ENCODE measurements at places on chromosomes 5 and 9.
A peak's percentile ranks its signal among the peaks of the same experiment; 100 is the strongest.

- DNase-seq, result no peak
These were observed 8.0 kb downstream of the VDAC1 start for GRCh38 chr5:133996683-133997252.

- no peak for DNase-seq
These were observed 2.8 kb upstream of the DUSP1 start for GRCh38 chr5:172773481-172774469.

DNA sequence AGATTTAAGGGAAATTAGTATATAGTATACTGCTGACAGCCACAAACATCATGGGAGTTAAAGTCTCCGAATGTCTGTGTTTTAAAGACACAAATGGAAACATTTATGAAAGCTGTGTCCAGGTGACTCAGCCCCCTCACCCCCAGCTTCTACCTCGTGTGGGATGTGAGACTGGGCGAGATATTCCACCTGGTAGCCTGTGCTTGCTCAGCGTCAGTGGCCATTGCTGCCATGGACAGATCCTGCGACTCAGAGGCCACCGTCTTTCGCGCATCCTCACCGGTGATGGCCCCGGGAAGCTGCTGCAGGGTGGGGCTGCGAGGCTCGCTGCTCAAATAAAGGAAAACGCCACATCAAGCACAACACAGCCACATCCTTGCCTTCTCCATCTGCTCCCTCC lies 31.2 kb upstream of the EXOC3 start:
- no peak for DNase-seq

GRCh38 chr5:179827680-179828079 lies 7.0 kb downstream of the SQSTM1 start:
- DNase-seq, result no peak

GRCh38 chr5:85590764-85591163 lies 1027.0 kb upstream of the COX7C start:
- DNase-seq, result no peak

DNA sequence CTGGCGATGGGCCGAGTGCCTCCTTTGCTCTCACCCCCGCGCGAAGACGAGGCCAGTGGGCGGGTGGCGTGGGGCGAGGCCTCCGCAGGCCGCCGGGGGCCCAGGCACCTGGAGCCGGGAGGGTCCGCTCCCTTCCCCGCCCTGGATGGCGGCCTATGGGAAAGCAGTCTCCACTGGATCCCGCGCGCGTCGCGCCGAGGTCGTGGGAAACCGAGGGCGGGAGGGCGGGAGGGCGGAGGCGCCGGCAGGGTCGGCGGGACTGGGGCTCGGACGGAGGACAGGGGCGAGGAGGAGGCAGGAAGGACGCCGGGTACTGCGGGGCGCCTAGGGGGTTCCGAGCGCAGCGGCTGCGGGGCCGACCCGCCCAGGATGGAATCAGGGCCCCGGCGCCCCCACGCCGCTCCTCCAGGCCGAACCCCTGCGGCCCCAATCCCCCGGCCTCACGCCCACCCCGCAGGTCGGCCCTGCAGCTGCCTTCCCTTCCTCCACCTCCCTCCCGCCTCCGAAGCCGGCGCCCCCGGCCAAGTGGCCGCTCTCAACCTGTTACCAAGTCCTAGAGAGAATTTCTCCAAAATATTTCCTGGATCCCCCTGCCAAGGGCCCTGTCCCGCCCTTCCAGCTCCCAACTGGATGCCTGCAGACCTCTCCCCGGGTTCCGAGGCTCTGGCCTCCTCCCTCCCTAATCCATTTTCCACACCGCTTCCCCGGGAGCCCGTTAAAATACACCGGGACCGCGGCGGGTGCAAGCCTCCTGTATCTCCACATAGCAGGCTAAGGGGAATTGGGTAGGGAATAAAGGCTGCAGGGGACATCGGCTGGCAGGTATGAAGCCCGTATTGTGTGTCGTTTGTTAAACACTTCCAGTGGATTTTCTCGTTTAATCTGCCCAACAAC lies 146.3 kb downstream of the ERCC6L2 start:
- DNase-seq, result peak; percentile 15

- DNase-seq, result no peak
These were observed 325.2 kb downstream of the PSAT1 start for GRCh38 chr9:78622126-78622525.

DNA sequence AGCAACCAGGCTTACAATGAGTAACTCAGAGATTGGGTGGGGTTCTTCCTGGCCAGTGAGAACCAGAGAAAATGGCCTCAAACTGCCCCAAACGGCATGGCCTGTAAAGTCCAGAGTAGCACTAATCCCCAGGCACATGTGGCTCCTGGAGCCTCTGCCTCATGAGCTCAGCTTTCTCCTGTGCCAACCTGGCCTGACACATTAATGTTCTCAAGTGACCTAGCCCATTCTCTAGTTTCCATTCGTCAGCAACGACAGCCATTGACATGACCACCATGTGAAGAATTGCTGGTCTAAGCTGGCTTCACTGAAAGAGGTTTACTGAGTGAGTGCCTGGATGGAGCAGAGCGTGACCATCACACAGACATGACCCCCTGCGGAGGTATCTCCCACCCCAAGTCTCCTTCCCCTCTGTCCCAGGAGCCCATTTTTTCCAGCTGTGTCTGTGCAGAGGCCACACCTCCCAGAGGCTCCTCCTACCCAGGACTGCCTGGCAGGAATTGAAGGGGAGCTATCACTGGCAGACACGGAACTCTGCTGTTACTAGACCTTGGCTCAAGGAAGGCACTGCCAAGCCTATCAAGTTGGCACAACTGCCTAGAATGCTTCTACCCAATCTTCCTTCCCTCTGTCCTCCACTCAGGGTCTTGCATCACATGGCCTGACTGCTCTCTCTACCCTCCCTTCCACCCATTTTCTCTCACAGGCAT lies 59.0 kb upstream of the BOD1 start:
- no peak for DNase-seq

DNA sequence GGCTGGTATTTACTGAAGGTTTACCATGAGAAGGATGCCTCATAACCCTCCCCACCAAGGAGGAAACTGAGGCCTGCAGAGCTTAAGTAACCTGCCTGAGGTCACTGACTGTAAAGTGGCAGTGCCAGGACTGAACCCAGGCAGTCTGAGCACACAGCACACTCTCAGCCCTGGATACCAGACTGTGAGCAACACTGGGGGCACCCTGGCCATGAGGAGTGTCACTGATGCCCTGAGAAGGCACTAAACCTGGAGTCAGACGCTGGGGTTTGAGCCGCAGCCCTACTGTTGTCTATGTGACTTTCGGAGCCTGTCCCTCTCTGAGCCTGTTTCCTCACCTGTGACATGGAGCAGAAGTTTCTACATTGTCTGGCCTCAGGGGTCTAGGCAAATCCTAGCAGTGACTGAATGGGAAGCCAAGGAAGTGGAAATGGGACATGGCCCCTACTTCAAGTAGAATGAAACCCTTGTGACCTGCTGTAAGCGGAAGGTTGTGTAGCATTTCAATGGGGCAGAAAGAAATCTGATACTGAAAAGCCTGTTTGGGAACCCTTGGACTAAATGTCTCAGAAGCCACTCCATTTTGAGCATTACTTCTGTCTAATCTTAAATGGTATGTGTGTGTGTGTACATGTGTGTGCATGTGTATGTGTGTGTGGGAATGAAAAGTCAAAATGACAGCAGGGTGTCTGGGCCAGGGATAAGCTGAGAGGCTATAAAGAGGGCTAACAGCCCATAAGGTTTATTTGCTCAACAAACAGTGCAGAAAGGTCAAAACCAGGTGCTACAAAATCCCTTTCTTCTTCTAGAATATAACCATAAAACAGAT lies 36.0 kb downstream of the B4GALT1 start:
- no peak for DNase-seq

DNA sequence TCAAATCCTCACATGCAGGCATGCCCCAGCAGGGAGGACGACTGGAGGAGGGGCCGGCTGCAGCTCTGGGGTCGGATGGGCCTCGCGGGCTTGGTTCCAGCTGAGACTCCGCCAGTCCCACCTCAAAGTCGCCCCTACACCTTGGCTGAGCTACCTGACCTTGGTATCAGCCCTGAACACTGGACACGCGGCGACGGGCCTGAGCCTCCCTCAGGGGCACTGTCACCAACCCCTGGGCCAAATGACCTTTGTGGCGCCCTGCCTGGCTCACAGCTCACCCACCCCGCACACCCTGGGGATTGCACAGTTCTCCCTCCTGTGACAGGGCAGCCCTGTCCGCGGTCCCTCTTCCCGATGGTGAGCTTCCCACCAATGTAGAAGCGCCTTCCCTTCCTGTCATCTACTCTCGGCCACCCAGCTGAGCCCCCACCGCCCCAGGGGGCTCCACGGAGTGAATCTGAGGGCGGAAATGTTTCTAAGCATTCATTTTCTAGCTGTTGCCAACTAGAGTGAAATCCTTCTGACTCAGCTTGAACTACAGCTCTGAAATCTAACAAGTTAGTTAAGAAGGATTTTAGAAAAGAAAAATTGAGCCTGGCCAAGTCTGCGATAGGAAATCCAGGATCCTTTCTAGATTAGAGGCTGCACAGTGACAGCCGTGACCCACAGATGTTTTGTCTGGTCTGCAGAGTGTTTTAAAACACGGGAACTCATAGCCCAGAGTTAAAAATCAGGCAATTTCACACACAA lies 138.9 kb upstream of the PHYKPL start:
- DNase-seq, result no peak

DNA sequence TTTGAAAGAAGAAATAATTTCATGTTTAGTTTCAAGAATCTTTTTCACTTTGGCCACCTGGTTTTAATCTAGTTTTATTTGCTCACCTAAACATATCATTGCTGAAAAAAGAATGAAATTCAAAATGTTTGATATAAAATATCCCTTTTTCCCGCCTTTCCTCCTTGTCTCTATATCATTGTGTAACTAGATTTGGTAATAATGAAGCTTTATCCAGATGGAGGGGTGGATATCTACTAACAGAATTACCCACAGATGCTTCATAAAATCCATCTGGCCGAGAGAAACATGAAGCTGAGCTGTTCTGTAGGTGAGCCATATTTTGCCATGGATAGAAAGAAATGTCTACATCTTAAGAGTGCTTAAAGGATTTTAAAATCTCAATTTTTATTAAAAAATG lies 214.7 kb downstream of the ICE1 start:
- DNase-seq, result no peak

DNA sequence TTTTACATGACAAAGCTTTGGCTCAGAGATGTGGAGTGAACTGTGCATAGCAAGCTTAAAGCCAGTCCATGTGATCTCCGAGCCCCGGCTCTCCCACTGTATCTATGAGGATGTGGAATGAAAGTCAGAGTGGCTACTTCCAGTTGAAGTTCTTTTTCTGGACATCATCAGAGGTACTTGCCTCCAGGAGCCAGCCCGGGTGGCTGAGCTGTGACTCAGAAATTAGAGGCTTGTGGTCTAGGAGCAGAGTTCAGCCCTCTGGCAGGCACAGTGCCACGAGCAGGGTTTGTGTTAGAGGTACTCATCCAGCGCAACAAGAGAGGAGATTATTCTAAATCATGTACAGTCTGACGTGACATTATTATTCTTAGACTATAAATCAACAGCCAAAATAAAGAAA lies 322.5 kb downstream of the CDK5RAP2 start:
- no peak for DNase-seq

- no peak for DNase-seq
These were observed 13.4 kb downstream of the AK3 start for GRCh38 chr9:4727593-4727992.

GRCh38 chr9:69221036-69221435 lies 47.0 kb downstream of the TJP2 start:
- no peak for DNase-seq

- no peak for DNase-seq
These were observed 21.6 kb downstream of the BHMT start for GRCh38 chr5:79133121-79133656.
